ENCODE measurements at places on chromosomes 7 and 10.

DNA sequence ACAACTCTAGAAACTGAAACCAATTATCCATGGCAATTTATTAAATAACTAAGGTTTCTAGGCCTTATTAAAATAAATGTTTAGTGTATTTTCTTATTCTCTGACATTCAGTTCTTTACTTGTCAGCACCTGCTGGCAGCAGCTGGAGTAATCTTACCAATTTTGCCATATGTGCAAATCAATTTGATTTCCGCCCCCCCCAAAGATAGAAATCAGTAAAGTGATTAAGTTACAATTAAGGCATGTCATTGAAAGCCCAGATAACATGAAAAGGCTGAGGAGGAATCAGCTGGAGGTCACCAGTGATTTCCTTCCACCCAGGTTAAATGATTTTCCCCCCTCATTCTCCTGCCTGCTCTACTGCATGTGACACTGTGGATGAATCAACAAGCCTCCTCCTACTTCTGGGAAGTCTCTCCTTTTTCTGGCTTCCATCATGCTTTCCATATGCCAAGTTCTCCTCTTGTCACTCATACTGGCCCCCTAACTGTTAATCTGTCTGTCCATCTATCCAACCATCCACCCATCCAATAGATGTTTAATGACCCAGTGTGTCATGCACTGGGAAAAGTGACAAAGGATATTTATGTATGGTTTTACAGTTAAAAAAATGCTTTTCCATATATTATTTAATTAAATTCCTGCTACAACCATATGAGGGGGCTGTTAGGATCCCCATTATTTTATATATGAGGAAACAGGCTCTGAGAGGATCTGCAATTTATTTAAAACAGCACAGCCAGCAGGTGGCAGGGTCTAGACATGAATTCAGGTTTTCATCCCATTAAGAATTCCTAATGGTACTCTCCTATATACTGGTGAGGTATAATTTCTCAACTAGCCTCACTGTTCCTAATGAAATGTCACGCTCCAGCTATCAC, 116.5 kb downstream of the ATXN7L1 start:
- no peak for DNase-seq

GRCh38 chr10:21532694-21533466, 1.2 kb upstream of the MLLT10 start:
- DNase-seq = no peak

DNA sequence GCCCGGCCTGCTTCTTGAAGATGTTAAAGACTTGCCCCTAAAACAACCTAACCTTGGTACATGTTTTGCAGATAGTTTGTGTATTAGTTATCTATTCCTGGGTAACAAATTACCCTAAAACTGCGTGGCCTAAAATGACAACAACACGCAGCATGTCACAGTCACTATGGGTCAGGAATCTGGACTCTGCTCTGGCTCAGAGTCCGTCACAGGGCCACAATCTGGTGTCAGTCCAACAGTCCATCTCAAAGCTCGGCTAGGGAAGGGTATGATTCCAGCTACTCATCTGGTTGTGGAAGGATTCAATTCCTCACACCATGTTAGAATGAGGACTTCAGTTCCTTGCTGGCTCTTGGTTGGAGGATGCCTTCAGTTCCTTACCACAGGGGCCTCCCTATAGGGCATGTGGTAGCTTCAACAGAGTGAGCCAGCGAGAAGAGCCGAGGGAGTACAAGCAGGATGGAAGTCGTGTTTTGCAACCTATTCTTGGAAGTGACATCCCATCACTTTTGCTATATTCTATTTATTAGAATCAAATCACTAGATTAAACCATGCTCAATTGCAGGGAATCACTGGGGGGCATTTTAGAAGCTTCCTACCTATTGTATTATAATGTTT, 71.3 kb downstream of the ANLN start:
- DNase-seq = no peak

DNA sequence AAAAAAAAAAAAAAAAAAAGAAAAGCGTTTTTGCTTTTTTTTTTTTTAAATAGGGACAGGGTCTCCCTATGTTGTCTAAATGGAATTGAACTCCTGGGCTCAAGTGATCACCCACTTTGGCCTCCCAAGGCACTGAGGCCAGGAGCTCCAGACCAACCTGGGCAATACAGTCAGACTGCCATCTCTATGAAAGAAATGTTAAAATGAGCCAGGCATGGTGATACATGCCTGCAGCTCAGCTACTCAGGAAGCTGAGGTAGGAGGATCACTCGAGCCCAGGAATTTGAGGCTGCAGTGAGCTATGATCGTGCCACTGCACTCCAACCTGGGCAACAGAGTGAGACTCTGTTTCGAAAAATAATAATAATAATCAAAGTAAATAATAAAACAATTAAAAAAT, 16.5 kb upstream of the LMTK2 start:
- DNase-seq = no peak

DNA sequence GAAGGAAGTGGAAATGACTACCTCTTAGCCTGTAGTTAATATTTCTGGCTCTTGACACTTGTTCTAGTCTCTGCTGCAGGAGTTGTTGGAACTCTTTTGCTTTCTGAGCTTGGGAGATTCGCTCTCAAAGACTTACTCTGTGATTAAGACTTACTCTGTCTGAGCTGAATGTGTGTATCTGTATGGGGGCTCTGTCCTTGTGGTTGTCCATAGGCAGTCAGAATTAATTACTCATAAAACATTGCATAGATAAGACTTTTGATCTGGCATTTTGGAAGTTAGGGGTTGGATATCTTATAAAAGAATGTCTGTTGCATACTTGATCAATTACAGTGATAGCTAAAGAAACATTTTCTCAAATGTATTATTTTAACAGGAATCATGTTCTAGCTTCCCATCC, 199.2 kb upstream of the KIAA1217 start:
- DNase-seq = no peak

GRCh38 chr10:124622158-124622557, 122.0 kb downstream of the FAM53B start:
- no peak for DNase-seq

GRCh38 chr7:130341882-130342281, 2.7 kb upstream of the CPA5 start:
- no peak for DNase-seq

- peak; percentile 27 for DNase-seq
These were observed 222.0 kb downstream of the MAD1L1 start for GRCh38 chr7:2010551-2011265.

DNA sequence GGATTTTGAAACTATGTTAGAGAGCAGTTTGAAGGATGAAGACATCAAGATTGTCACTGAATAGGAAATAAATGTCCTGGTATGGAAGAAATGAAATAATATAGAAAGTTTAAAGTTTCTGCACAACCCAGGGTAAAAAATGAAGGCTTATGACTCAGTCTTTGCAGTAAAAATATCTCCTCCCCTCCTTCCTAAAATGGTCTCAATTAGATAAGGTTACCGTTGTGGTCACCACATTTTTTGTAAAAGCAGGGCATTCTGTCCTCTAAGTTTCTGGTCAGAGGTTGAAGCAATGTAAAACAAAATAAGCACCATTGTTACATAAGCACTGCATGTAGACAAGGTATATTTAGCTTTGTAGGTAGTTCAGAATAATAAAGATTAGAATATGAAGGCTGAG, 403.5 kb downstream of the SUGCT start:
- DNase-seq = no peak

Data from Right ventricle myocardium inferior (tissue), 1 donor.